Ovary (tissue), 10 donors: ENCODE measurements at places on chromosomes 1 and 21. TPM values are rescaled to one million over a fixed set of nuclear protein-coding genes. Genes with fewer than 3 reads are reported as not detected.

GRCh38 chr1:151175863-151176262 is at the start of gene TMOD4:
TMOD4 (minus strand) TSS chr1:151175981; CDS start chr1:151174875, 1,106 bp downstream.
- peak; percentile 32 for DNase-seq

DNA sequence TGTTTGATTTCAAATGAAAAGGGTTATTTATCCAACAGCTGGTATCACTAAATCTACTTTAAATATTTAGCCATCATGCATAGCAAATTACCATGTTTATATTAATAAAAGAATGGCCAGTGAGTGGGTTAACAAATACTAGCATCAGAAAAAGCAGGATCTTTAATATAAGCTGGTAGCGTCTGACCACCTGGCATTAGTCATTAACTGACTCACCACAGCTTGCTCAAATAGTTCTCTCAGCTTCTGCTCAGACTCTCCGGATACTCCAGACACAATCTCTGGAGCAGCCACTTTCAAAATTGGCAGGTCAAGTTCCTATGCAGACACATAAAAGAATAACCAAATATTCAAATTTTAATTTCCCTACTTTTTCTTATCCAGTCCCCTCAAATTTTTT is 29.6 kb downstream of the NVL start:
- DNase-seq = no peak

DNA sequence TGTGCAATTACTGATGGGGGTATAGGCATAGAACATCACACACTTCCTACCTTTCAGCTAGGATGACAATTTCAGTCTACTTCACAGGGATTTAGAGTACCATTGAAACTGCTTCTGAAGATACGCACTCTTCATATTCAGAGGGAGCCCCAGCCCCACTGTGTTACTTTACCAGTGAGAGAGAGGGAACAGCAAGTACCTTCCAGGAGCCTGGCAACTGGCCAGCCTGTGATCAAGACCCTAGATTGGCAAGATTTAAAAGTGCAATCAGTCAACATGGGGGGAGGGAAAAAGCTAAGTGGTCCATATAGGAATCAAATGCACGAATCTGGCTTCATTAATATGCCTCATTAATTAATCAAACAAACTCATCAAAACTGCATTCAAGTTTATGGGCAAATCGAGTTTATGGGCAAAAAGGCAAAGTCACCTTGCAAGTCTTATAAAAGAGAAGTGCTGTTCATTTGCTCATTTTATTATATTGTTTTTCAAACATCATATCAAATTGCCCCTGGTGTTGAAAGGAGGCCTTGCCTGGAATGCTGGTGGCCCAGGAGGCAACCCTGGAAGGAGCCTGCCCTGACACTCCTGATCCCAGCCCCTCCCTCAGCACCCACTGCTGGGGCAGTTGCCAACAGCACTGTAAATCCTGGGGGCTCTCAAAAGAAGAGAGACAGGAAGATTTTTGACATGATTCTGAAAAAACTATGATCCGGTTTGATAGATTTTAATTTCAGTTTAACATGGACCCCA is 184.9 kb upstream of the DPT start:
- DNase-seq = no peak

- no peak for DNase-seq
These were observed 53.0 kb downstream of the OLFML2B start for GRCh38 chr1:161970633-161971032.

GRCh38 chr1:54499360-54500106 is 48.5 kb upstream of the ACOT11 start:
- peak; percentile 70 for DNase-seq

GRCh38 chr21:22374218-22374969 is 1376.2 kb downstream of the NCAM2 start:
- no peak for DNase-seq

- no peak for DNase-seq
These were observed 99.1 kb downstream of the ZP4 start for GRCh38 chr1:237791592-237791991.

DNA sequence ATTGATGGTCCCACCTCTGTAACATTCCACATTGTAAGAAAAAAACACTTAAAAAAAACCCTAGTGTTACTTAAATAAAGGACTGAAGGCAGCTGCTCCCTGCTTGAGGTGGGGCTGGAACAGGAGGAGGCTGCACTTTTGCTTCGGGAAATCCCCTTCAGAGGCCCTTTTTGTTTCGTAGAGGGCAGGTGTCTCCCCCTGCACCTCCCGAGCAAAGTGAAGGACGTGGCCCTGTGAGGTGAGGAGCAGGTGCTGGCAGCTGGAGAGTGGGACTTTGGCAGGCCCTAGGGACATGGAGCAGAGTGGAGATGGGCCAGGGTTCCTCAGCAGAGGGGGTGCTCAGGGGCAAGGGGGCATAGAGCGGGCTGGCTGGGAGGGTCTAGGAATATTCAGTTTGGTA is 33.4 kb upstream of the WNT4 start:
- no peak for DNase-seq

DNA sequence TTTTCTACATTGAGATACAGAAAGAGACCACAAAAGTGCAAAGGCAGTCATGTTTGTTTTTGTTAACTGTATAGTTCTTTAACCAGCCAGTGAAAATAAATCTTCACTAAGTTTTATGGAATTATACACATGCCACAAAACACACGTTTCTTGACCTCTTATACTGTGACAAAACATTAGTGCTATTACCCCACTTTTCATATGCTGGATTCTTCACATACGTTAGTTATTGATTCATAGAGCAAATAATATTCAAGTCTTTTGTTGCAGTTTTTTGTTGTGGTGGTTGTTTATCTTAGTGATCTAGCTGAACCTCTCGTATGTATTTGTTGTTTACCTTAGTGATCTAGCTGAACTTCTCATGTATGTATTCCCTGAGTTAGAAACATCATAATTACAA is 28.0 kb downstream of the LYPLAL1 start:
- no peak for DNase-seq

DNA sequence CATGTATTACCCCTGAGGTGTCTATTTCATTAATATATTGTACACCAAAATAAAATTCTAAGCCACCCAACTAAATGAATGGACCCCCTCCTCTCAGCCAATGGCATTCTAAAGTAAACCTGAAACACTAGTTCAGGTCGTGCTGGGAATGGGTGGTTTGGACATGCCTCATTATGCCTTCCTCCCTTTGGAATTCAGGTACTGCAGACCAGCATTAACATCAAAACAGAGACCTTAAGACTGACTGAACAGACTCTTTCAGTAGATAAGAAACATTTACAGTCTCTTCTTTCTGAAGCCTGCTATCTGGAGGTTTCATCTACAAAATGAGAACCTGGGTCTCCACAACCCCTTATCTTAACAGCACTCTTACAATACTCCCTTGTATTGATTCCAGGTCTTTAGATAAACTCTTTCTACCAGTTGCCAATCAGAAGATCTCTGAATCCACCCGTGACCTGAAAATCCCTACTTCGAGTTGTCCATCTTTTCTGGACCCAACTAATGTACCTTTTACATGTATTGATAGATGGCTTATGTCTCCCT is 93.6 kb downstream of the PKN2 start:
- DNase-seq = no peak

- no peak for DNase-seq
These were observed 12.5 kb downstream of the MACO1 start for GRCh38 chr1:25443030-25443699.

DNA sequence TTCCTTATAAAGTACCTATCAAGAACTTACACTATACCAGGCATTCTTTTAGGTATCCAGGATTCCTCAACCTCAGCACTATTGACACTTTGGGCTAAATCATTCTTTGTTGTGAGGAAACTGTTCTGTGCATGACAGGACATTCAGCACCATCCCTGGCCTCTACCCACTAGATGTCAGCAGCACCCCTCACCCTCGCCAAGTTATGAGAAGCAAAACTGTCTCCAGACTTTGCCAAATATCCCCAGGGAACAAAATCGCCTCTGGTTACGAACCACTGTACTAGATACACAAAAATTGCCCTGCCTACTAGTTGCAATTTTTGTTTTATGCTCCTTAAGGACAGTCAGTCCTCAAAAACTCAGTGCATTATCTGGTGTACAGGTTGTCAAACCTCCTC is 35.7 kb downstream of the PALMD start:
- DNase-seq = no peak

DNA sequence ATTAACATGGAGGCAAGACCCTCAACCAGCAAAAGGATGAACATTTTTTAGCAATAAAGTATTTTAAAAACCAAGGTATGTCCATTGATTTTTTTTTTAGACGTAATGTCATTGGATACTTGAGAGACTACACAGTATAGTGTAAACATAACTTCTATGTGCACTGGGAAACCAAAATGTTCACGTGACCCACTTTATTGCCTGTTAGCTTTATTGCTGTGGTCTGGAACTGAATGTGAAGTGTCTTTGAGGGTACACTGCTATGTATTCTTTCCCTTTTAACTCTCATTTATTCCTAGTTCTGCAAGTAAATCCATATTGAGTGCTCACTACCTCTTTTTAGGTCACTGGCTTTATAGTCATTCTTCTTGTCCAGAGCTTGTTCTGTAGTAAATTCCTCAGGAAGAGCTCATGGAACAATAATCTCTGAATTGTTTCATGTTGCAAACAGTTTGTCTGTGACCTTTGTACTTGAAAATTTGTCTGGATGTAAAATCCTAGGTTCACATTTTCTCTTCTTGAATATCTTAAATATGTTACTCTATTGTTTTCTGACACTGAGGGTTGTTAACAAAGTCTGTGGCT is 20.6 kb downstream of the ABCD3 start:
- no peak for DNase-seq

DNA sequence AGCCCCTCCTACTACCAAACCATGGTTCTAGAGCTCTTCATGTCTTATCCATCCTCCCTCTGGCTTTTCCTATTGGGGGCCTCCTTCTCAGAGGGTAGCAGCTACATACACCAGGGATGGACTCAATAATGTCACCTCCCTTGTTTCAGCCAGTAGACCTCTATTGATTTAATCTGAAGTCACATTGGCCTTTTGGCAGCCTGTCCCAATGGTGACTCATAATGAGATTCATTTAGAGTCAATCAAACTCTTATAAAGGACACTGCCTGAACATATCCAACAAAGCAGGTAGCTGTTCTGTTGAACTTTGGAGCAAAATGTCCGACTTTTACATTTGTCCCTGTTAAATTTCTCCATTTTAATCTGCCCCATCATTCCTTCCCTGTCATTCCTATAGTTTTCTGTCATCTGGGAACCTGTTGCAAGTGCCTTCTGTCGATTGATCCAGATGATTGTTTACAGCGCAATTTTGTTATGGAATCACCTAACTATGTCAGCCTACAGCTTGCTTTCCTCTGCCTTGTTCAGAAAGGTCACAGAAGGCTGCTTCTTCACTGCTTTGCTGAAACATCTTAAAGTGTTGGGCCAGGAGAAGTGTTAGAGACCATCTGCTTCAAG is 105.9 kb downstream of the ETS2 start:
- no peak for DNase-seq

Gene FCGR2B
- 1.3 TPM for total RNA-seq

Gene XCL1
- not detected for total RNA-seq

Gene RIPK4
- total RNA-seq = 0.90 TPM

Gene NBPF4
- not detected for total RNA-seq

Gene IFNGR2
- 46.7 TPM for total RNA-seq

Gene SLAMF9
- not detected for total RNA-seq

Gene FAM3B
- 0.60 TPM for total RNA-seq

Gene GALE
- 12.3 TPM for total RNA-seq

Gene TSPEAR
- total RNA-seq = not detected

Gene MAP10
- total RNA-seq = 2.7 TPM

Gene AK5
- total RNA-seq = not detected
